ENCODE measurements at places on chromosomes 1 and 21.

- DNase-seq = no peak
Observed at GRCh38 chr1:86567878-86568277, 21.0 kb downstream of the CLCA4 start.

- no peak for DNase-seq
Observed at GRCh38 chr1:165060285-165060793, 296.2 kb downstream of the LMX1A start.

DNA sequence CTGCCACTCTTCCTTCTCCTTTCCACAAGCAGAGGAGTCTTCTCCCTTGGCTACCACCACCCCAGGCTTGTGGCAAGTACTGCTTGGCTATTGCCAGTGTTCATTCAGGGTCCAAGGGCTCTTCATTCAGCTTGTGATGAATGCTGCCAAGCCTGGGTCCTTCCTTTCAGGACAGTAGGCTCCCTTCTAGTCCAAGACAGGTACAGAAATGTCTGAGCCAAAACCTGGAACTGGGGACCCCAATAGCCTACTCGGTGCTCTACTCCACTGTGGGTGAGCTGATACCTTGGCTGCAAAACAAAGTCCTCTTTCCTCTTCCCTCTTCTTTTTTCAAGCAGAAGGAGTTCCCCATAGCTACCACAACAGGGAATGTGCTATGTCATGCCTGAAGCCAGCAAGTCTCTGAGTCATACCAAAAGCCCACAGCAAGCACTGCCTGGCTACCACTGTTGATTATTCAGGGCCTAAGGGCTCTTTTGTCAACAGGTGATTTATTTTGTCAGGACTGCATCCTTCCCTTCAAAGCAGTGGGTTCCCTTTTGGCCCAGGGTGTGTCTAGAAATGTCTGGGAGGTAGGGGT is 268.9 kb downstream of the HHAT start:
- DNase-seq = no peak

DNA sequence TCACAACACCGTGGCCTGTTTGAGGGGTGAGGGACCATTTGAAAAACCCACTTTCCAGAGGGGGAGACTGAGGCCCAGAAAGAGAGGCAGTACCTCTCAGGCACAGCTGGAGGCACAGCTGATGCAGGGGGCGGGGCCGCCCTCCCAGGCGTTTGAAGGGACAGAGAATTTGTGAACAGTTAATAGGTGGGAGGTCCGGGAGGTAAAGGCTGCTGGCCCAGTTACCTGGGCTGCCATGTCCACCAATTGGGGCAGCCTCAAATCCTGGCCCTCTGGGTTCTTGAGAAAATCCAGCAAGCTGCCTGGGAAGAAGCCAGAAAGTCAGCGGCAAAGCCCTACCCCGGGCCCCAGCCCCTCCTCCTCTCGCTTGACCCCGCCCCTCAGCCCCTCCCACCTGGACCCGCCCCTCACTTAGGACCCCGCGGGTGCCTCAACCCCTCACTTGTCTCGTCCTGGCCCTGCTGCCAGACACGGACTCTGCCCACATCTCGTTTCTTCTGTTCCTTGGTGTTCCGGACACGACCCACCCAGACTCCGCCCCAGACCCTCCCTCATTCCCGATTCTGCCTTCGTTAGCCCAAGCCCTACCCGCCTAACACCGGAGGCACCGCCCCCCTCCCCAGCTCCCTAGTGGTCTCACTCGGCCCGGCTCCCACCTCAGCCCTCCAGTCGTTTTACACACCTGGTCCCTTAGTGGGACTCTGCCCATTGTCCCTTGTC is 10.8 kb upstream of the AHDC1 start:
- no peak for DNase-seq

GRCh38 chr1:56502700-56503245 is 76.6 kb downstream of the PLPP3 start:
- no peak for DNase-seq

DNA sequence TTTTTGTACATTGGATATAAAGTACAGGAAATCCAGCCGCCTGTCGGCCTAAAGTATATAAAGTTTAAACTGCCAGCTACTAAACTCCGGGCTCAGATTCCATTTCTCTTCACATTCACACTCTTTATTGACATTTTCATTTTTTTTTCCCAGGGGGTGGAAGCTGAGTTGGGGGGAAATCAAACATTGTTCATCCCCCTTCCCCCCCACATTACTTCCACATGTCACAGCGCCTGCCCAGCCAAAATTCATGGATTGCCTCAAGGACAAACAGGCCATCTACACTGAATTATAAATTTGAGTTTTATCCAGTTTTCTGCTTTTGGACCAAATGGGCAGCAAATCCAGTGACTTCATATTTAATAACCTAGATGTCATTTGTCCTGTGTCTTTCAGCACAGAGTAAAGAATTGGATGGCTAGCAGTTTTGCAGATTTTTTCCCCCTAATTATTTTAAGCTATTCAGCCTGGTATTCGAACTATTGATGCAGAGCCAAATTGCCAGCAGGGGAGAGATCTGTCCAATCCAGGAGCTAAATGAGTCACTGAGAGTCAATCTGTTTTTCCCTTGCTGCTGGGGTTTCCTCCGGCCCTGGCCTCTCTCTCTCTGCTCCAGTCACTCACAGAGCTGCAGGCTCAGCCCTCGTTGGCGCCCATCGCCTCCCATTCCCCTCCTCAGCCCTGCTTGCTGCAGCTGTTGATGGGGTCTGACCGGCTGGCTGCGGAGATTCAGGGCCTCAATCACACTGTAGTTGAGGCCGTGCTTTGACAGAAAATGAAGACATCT is 98.0 kb downstream of the LMO4 start:
- no peak for DNase-seq

GRCh38 chr1:40072142-40072541 is 24.9 kb downstream of the PPT1 start:
- no peak for DNase-seq

DNA sequence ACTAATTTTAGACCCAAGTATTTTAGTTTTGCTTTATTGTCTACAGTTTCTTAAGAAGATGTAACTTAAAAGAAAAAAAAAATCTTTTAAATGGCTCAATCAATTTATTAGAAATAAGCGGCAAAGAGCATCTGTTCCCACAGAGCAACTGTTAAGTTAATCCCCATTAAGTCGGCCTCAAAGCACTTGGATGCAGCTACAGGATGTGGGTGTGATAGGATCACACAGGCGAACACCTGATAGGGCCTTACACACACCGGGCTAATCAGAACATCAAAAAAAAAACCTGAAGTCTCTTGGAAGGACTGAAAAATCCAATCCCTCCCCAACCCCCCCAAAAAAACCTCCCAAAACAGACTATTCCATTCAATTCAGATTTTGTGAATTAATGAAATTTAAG is 23.0 kb downstream of the APP start:
- DNase-seq = peak; percentile 63

DNA sequence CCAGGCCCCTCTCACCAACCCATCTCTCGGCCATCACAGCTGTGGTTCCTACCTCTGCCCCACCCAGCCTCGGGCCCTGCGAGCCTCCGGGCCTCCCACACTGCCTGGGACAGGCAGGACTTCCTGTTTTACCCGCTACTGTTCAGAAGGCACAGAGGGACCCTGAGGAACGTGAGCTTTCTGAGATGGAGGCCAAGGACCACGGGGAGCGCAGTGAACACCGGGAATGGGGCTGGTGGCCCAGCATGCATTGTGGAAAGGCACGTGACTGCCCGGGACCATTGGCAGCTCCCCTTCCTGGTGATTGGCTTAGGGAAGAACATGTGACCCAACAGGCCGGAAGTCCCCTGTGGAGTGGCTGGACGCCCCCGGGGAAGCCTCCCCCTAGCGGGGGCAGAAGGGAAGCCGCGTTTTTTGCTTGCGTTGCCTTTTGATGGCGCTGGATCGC is 7.0 kb downstream of the S100B start:
- no peak for DNase-seq

DNA sequence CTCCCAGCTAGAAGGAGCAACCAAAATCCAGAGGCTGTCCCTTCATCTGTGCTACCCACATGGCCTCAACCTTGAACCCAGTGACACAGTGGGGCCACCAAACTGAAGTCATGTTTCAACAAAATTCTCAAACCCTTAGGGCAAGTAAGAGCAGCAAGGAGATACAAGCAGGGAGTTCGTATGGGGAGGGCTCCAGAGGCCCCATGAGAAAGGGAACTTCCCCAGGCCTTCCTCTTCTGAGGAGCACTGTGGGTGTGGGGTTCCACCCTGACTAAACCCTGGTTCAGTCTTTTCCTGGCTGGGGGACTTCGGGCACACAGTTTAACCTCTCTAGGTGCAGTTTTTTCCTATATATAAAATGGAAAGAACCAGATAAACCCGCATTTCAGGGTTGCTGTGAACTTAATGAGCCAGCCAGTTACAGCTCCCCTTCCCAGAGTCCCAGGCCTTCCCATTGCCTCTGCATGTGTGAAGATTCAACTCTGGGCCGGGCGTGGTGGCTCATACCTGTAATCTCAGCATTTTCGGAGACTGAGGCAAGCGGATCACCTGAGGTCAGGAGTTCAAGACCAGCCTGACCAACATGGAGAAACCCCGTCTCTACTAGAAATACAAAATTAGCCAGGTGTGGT is 8.0 kb upstream of the THEMIS2 start:
- DNase-seq = no peak

DNA sequence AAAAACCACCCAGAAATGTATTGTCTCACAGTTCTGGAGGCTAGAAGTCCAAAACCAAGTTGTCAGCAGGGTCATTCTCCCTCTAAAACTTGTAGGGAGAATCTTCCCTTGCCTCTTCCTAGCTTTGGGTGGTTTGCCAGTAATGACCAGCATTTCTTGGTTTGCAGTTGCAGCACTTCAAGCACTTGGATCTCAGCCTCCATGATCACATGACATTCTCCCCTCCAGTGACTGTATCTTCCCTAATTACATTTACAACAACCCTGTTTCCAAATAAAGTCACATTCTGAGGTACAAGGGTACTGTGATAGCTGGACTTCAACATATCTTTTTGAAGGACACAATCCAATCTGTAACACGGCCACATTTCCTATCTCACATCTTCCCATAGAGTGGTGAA is 37.2 kb downstream of the EVI5 start:
- DNase-seq = no peak

DNA sequence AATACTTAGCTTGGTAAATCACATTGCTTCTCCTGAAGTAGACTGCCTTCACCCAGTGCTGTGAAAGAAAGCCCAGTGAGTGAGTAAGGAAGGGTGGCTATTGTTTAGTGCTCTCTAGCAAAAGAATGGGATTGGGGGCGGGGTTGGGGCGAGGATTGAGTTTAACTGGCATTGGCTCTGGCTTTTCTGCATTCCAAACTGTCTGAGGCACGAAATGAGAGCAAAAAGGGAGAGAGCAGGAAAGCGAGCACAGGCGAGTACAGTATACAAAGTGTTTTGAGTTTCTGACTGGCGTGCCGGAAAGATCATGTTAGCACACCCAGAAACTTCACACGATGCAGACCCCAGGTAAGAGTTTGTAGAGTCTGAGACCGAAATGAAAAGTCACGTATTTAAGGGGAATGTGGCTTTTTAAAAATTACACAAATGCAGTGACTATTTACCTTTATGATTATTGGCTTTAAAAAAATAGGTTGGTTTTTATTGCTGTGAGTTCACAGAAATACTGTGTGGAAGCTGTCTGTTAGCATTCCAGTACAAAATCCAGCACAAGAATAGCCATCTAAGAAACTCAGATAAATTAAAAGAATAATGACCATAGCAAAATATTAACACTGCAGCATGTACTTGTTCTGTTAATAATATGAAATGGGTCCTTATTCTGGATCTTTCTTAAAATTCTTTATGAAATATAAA is 155.4 kb downstream of the CLEC20A start:
- DNase-seq = no peak

- no peak for DNase-seq
Observed at GRCh38 chr1:53733975-53734649, 4.9 kb downstream of the GLIS1 start.

GRCh38 chr1:109499661-109500536 is 6.0 kb downstream of the CYB561D1 start:
- DNase-seq = peak; percentile 58

GRCh38 chr21:41141031-41141457 is 26.9 kb upstream of the BACE2 start:
- DNase-seq = no peak

DNA sequence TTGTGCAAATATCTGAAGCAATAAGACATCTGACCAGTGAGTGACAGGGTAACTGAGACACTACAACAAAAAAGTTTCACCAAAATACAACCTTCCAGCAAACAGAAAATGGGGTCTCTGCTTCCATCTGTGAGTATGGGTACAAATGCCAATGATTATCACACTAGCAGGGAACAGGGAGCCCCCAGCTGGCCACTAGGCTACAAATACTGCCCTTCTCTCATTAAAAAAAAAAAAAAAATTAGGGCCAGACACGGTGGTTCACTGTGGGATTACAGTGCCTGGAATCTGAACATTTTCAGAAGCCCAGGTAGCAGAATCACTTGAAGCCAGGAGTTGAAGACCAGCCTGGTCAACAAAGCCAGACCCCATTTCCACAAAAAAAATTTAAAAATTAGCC is 48.4 kb upstream of the EDARADD start:
- DNase-seq = no peak

DNA sequence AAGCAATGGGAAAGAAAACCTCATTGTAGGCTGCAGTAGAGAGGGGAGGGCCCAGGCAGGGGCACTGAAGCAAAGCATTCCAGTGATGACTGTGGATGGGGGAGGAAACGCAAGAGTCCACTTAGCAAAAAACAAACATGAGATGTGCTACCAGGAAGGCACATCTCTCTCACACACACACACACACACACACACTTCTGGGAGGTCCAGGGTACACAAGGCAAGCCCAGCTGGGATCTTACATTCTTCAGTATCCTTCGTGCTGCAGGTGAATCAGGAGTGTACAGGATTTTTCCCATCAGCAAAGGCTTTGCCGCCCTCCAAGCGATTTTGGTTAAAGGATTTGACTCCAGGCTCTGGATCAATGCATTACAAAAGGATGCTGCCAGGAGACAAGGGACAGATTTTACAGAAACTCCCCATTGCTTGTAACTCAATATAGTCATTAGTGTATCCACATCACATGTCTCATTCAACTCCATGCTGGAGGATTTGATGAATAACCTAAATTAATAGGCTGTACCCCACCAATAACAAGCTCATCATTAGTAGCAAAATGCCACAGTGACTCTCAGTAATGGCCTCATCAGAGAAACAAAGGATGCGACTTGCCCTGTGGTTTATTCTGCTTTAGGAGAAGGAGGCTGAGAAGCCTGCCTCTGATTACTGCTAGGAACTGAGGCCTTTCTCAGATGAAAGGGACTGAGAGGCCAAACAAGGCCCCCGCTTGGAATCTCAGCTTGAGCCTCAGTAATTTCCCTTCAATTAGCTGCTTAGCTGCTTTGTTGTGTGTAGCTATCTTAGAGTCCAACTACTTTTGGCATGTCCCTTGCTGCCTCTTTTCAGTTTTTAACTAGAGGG is 41.6 kb downstream of the ABCA4 start:
- DNase-seq = no peak

DNA sequence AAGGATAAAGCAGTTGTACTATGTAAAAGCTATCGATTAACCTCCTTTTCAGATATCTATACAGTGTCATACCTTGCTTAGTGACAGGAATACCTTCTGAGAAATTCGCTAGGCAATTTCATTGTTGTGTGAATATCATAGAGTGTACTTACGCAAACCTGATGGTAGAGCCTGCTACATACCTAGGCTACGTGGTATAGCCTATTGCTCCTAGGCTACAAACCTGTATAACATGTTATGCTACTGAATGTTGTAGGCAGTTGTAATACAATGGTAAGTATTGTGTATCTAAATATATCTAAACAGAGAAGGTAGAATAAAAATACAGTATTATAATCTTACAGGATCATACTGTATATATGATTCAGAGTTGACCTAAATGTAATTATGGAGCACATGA is 26.5 kb downstream of the FLVCR1 start:
- no peak for DNase-seq
